ENCODE measurements at places on chromosomes 2 and 18.

DNA sequence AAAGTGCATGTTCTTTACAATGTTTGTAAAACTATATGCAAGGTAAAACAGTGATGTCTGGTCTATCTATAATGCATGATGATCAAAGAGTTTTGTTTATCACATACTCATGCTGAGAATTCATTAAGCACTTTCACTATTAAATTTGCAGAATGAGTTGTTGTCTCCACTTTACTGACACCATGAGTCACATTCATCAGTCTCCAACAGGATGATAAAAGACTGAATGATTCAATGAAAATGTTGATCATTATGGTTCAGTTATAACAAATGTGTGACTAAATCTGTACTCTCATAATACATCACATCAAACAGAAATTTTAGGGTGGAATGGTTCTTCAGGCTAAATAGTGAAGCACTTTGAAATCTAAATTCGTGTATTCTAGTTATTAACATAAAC is 129.0 kb downstream of the ERBB4 start:
- DNase-seq, result no peak

DNA sequence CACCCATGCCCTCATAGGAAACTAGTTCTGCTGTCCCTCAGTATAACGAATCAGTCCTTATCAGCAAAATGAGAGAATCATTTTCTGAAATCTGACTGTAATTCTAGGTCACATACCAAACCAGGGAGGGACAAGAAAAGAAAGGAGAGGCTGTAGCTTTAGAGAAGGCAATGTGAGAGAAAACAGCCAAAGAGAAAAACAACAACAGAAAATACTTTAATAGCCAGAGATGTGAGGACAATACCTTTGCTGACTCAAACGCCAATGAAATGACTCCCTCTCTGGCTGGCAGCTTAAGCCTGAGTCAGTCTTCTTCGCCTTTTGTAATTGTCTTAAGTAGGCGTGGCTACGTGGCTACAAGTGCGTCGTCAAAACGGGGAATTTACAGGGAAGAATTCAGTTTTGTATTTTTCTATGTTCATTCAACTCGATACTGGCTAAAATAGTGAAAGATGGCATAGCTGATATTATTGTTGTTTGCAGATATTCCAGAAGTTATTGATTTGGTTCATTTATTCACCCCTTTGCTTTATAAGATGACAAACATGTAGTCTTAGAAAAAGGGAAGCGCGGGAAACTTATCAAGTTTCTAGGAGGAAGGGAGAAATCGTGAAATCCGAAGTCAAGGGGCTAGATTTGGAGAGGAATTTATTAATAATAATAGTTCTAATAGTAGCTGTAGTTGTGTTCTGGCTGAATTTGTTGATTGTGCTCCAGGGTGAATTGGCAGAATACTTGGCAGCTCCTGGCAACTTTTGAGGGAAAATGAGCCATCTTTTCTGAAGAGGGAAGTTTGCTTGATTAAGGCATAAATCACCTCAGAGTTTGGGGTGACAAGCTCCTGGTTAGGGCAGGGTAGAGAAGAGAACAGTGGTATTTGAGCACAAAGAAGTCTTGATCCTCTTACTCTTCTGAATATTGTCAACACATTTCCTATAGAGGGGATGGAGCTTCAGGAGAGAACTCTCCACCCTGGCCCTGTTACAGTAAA is at the start of gene IL1A:
IL1A (minus strand) TSS at position 295 of the 991 bp plus-strand sequence. CDS start 723 bp downstream, outside the sequence.
- no peak for DNase-seq

- DNase-seq, result no peak
Observed at GRCh38 chr2:73343992-73344391, 41.6 kb upstream of the ALMS1 start.

- no peak for DNase-seq
Observed at GRCh38 chr2:125581557-125581956, 1074.4 kb upstream of the GYPC start.

DNA sequence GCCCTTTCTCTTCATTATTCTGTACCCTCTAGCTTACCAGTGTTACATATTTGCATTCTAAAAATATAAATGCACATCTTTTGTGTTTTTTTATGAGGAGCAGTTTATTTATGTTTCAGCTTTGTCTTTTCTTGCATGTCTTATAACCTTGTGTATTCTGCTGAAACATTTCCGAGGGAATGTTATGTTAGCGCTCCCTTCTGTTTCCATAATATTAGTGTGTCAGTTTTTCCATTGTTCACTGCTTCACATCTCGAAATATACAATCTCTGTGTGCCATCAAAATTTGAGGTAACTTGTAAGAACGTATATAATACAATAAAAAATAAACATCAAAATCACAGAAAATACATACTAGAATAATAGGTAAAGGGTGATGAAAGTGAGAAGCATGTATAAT is 153.3 kb downstream of the PKP4 start:
- DNase-seq, result no peak

DNA sequence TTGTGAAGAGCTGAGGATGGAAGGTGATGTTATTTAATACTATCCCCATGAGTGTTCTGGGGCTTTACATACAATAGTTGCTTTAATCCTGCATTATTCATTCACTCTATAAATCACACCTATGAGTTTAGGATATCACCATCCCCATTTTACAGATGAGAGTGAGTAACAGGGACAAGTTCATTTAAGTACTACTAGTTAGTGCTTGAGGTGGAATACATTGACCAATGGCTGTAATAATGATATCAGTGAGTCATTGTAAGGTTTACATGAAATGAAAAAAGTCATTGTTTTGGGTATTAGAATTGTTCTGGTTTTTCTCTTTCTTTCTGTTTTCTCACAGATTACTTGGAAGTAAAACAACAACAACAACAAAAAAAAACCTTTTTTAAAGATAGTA is 42.5 kb downstream of the TANC1 start:
- DNase-seq, result no peak

- no peak for DNase-seq
Observed at GRCh38 chr18:59065684-59066083, 74.0 kb upstream of the SEC11C start.
